ENCODE measurements at places on chromosomes 5 and 9. TPM values are rescaled to one million over a fixed set of nuclear protein-coding genes. Genes with fewer than 3 reads are reported as not detected.

- DNase-seq, result no peak
- no peaks in the 10 kb centered on the region for H3K27me3 ChIP-seq
- H3K27ac ChIP-seq, result no peak overlapping the region
- no peak overlapping the region for H3K4me3 ChIP-seq
Measured at GRCh38 chr9:131297903-131298302, 8.4 kb downstream of the PLPP7 start.

DNA sequence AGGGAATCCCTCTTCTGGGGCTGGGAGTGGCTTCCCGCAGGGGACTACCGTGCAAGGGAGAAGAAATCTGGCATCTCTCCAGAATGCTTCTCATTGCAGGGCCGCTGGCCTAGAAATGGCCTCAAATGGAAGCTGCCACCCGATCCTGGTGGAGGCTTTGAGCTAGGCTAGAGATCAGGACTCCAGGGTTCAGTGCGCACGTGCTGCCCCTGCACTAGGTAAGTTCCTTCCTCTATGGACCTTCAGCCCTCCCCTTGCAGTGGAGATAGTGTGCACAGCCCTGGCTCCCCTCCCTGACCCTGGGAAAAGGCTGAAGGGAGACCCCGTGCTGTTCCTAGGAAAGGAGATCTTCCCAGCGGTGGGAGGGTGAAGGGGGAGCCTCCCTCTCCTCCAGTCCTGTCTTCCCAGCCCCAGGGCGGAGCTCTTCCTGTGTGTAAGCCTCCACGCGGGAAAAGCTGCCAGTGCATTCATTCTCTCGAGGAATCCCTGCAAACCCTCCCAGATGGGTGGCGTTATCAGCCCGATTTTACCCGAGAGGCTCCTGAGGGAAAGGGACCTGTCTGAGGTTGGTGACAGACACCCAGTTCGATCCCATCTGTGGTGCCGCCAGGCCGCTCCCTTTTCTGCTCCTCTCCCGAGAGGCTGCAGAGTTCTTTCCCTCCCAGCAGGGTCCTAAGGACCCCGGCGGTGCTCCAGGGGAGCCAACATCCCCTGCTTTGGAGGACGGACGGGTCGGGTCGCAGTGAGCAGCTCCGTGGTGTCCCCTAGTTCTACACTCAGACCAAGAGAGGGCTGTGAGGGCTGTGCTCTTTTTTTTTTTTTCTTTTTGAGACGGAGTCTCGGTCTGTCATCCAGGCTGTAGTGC, 1.4 kb upstream of the CERCAM start:
- H3K4me3 ChIP-seq, result peak overlapping the region; percentile 95
- H3K4me1 ChIP-seq, result peaks cover 27% of the 10 kb centered on the region

DNA sequence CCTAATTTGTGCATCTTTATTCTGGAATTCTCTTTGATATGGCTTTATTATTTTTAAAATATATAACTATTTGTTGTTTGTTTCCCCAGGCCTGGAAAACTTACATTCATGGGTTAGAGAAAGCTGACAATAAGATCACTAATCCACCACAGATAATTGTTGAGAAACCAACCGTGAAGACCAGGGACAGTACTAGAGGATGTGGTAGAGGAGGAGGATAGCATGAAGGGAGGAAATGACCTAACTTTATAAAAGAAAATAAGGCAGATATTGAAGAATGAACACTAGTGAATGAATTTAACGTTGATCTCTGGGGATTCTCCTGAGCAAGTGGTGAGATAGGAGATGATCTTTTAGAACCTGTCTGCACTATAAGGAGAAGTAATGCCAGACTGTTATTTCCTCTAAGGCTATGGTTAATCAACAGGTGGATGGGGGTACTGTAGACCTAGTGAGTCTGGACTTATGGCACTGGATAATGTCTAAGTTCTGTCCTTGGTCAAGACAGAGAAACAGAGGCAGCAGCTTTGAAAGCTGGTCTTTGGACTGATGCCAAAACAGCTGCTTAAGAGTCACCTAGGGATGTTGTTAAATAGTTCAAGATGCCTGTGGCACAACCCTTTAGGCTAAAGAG, 52.4 kb downstream of the NREP start:
- no peak overlapping the region for H3K4me3 ChIP-seq
- H3K27me3 ChIP-seq, result no peaks in the 10 kb centered on the region
- no peak overlapping the region for H3K27ac ChIP-seq
- DNase-seq, result no peak
- H3K36me3 ChIP-seq, result no peaks in the 10 kb centered on the region
- H3K4me1 ChIP-seq, result no peaks in the 10 kb centered on the region

Gene SNX30
- 33.1 TPM for total RNA-seq

GRCh38 chr5:34957857-34958690, 28.7 kb downstream of the DNAJC21 start:
- H3K4me1 ChIP-seq, result peaks cover 15% of the 10 kb centered on the region
- no peak overlapping the region for H3K27ac ChIP-seq
- H3K27me3 ChIP-seq, result no peaks in the 10 kb centered on the region
- no peak overlapping the region for H3K4me3 ChIP-seq
- DNase-seq, result no peak

GRCh38 chr9:28056006-28056405, 482.7 kb upstream of the C9orf72 start:
- no peaks in the 10 kb centered on the region for H3K27me3 ChIP-seq
- no peak overlapping the region for H3K27ac ChIP-seq
- no peaks in the 10 kb centered on the region for H3K4me1 ChIP-seq
- no peaks in the 10 kb centered on the region for H3K36me3 ChIP-seq
- no peak for DNase-seq
- no peak overlapping the region for H3K4me3 ChIP-seq

- H3K4me3 ChIP-seq, result no peak overlapping the region
- no peak overlapping the region for H3K27ac ChIP-seq
- H3K36me3 ChIP-seq, result no peaks in the 10 kb centered on the region
- H3K27me3 ChIP-seq, result no peaks in the 10 kb centered on the region
- peaks cover 7% of the 10 kb centered on the region for H3K4me1 ChIP-seq
Measured at GRCh38 chr5:124980163-124980941, 233.9 kb upstream of the ZNF608 start.

Gene CAMSAP1
- 17.3 TPM for total RNA-seq

GRCh38 chr5:134459010-134459403, 47.3 kb upstream of the CDKN2AIPNL start:
- no peaks in the 10 kb centered on the region for H3K36me3 ChIP-seq
- no peak overlapping the region for H3K4me3 ChIP-seq
- no peak for DNase-seq
- no peaks in the 10 kb centered on the region for H3K27me3 ChIP-seq
- H3K4me1 ChIP-seq, result no peaks in the 10 kb centered on the region

DNA sequence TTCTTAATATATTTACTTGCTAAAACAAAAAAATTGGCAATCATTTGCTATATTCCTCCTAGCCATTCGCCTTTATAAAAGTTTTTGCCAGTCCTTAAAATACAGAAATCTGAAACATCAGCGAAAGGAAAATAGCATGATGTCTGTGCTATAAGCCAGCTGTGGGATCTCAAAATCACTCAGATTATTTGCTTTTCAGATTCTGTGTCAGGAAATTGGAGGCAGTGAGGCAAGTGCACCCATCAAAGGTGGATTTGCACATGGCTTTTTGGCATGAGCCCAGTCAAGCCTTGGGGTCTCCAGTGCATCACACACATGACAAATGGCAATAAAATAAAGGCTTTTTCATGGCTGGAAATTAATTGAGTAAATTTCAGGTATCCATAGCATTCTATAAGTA, 196.8 kb upstream of the DAPK1 start:
- no peak overlapping the region for H3K4me3 ChIP-seq
- DNase-seq, result no peak
- no peaks in the 10 kb centered on the region for H3K27me3 ChIP-seq
- no peaks in the 10 kb centered on the region for H3K4me1 ChIP-seq

DNA sequence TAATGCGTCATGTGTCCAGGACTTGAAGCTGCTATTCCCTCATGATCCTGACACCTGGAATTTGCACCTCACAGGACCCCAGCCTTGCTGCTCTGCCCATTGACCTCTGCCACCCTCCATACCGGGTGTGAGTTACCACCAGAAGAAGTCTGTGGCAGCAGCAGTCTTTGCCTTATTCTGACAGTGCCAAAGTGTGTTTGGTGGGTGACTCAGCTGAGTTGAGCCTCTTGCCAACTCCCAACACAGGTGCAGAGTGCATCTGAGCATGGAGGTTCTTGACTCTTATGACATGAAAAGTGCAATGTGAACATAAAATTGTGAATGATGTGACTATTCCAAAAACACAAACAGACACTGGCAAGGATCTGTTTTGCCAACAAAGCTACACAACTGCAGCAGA, 1166.5 kb upstream of the CDH18 start:
- no peaks in the 10 kb centered on the region for H3K27me3 ChIP-seq
- no peak for DNase-seq
- peaks cover 14% of the 10 kb centered on the region for H3K4me1 ChIP-seq

Gene TEX48
- not detected for total RNA-seq

DNA sequence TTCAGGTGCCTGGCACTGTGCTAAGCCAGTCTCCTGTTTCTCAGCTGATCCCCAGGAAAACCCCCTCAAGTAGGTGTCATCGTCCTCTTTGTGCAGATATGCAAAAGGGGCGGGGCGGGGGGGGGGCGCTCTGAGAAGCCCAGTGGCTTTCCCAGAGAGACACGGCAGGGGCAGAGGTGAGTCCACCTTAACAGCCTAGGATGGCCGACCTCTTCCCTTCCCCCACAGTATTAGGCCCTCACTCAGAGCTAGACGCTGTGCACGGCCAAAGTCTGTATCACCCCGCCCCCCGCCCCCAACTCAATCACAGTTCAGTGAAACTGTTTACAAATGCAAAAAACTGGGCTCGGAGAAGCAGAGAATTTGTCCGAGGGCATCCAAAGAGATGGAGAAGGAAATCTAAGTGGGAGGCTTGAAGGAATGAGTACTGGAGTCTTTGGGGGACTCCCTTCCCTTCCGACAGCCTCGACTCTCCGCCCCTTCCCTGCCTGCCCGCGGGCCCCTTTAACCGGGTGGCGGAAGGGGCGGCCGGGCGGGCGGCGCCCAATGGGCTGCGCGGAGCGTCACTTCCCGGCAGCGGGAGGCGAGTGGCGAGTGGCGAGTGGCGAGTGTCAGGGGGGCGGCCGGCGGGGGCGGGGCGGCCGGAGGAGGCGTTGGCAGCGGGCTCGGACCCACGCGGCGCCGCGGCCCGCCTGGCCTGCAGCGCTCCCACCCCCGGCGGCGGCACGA, at the start of gene ERGIC1:
Gene ERGIC1, plus strand, starts transcription at position 566 of the 729 bp plus-strand sequence. Its CDS starts 163 bp downstream, at position 729.
- H3K4me3 ChIP-seq, result peak within 1 kb of the TSS; percentile 85
- peak; percentile 88 for DNase-seq
- no peaks in the 10 kb centered on the region for H3K27me3 ChIP-seq
- peaks cover 20% of the 10 kb centered on the region for H3K4me1 ChIP-seq
- H3K36me3 ChIP-seq, result no peaks in the 10 kb centered on the region

Gene PHYKPL
- total RNA-seq, result 61.3 TPM

Gene SPINK4
- not detected for total RNA-seq

Gene LCN2
- total RNA-seq, result 537 TPM

Gene CAPSL
- total RNA-seq, result not detected

DNA sequence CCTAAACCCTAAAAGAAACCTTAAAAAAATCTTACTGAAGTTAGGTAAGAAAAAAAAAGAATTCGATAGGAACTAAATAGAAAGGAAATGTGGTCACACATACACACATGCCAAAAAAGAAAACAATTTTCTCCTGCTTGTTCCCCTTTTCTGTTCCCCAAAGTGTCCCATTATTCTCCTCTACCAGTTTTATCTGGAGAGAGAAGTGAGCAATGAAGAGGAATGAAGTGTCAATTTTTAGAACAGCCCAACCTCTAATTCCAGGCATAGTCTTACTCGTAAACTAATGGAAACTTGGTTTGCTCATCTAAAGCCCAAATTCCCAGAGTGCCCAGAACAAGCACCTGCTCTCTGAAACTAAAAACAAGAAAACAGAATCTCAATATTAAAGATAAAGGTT, 26.1 kb downstream of the AP3B1 start:
- H3K27ac ChIP-seq, result no peak overlapping the region
- H3K36me3 ChIP-seq, result 0 out of 2 replicates have a peak, but pooled peaks cover 5% of the 10 kb centered on the region
- H3K4me1 ChIP-seq, result no peaks in the 10 kb centered on the region
- H3K4me3 ChIP-seq, result no peak overlapping the region
- no peaks in the 10 kb centered on the region for H3K27me3 ChIP-seq

DNA sequence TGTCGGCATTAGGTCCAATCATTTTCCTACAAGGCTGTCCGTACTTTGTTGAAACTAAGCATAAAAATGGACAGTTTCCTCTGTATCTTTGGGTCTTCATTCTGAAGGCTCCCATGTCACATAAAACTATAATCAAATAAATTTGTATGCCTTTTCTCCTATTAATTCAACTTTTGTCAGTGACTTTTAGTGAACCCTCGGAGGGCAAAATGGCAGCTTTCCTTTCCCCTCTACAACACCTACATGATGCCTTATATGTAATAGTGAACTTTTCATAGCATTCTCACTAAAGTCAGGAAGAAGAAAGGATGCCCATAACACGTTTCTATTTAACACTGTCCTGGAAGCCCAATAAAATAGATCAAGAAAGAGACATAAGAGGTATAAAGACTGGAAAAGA, 5.1 kb upstream of the AGXT2 start:
- H3K27me3 ChIP-seq, result peaks cover 86% of the 10 kb centered on the region
- H3K36me3 ChIP-seq, result no peaks in the 10 kb centered on the region
- H3K4me1 ChIP-seq, result no peaks in the 10 kb centered on the region
- no peak overlapping the region for H3K4me3 ChIP-seq

Gene NUTM2G
- not detected for total RNA-seq

- H3K27me3 ChIP-seq, result no peaks in the 10 kb centered on the region
- H3K27ac ChIP-seq, result no peak overlapping the region
- peaks cover 5% of the 10 kb centered on the region for H3K4me1 ChIP-seq
- H3K36me3 ChIP-seq, result no peaks in the 10 kb centered on the region
- peak; percentile 51 for DNase-seq
Measured at GRCh38 chr9:38106488-38106887, 37.5 kb upstream of the SHB start.

Gene ICE1
- 68.4 TPM for total RNA-seq
